AG09309 (cell line): ENCODE measurements at places on chromosomes 16 and 17.
A peak's percentile ranks its signal among the peaks of the same experiment; 100 is the strongest.

- no peak for DNase-seq
Observed at GRCh38 chr16:23104032-23104955, 45.0 kb downstream of the USP31 start.

- no peak for DNase-seq
Observed at GRCh38 chr16:48004141-48004695, 151.6 kb downstream of the ABCC12 start.

GRCh38 chr17:17151055-17151454, 55.1 kb downstream of the PLD6 start:
- peak; percentile 75 for DNase-seq

GRCh38 chr16:27433636-27434035, 31.7 kb downstream of the IL21R start:
- no peak for DNase-seq

GRCh38 chr16:79348521-79349306, 251.8 kb downstream of the MAF start:
- DNase-seq = no peak

- DNase-seq = no peak
Observed at GRCh38 chr17:19388791-19389785, 2.1 kb upstream of the MFAP4 start.

DNA sequence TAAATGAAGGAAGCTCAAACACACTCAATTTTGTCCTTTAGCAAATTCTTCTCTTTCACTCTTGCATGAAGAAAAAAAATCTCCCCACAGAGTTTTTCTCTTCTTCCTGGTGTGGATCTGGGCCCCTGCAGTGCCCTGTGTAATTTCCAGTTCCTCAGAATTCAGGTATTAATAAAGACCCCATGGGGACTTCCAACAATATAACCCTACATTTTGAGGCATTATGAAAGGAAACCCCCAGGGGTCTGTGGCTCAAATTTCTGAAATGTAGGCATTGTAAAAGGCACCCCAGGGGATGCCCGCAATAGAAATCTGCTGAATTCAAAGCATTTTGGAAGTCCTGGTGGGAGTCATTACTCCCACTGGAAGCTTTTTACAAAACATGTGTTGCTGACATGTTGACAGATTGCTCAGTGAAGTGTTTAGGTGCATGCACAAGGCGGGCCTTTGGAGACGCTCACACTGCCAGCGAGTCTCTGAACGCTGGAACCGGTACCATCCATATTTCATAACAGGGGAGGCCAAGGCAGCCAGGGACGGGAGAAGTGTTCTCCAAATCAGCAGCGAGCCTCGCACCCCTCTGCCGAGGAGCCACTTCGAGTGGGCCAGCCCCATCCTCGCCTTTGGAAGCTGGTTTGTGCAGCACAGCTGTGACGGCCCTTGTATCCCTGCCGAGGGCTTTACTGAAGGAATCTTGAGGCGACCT, 154.0 kb downstream of the ZNF423 start:
- peak; percentile 4 for DNase-seq

DNA sequence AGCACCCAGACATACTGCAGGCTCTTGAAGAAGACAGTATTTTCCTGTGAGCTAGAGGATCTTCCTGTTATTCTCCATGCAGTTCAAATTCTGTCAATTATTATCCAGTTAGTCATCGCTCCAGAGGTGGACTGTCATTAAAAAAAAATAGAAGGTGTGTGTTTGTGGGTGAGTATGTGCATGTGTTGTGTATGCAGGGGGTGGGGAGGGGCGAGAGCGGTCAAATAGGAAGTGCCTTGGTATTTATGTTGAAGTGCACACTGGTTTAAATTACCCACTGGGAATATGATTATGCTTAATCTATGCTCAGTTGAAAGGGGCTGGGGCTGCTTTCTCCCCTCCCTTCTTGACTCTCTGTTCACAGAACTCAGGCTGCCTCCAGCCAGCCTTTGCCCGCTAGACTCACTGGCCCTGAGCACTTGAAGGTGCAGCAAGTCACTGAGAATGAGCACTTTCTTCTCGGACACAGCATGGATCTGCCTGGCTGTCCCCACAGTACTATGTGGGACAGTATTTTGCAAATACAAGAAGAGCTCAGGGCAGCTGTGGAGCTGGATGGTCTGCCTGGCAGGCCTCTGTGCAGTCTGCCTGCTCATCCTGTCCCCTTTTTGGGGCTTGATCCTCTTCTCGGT, at the start of gene HSD17B2:
Gene HSD17B2 (plus strand): TSS at position 273 of the 632 bp plus-strand sequence. CDS start 172 bp downstream, at position 445.
- DNase-seq = no peak

DNA sequence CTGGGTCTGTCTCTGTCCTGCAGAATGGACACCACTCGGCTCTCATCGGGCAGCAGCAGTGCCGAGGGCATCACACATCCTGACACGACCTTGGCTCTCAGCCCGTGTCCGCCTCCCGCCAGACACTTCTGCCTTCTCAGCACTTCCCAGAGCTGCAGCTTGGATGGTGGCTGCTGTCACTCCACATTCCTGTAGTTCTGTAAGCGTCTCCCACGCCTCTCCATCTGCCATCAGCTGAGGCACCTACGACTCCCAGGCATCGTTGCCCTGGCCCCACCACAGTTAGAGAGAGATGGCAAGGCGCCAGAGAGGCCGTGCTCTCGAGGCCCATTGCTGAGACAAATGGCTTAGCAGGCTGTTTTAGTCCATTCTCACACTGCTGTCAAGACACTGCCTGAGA, 195.9 kb upstream of the CHMP6 start:
- DNase-seq = no peak

- no peak for DNase-seq
Observed at GRCh38 chr16:85179344-85180046, 67.2 kb upstream of the CIBAR2 start.

DNA sequence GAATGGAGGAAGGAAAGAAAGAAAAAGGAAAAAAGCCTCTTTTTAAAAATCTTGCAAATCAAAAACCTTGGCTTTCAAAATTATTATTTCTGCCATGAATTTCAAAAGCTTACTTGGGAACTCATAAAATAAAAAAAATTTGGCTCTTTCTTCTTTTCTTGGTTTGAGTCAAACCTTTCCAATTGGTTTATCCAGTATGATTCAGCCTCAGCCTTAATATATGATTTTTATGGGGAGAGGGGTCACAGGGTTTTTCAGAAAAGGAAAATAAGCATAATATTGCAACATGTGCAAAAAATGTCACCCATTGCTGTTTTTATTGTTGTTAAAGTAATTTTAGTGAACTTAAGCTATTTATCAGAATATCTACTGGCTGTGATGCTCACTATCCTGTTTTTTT, 31.2 kb upstream of the HAPSTR1 start:
- no peak for DNase-seq

DNA sequence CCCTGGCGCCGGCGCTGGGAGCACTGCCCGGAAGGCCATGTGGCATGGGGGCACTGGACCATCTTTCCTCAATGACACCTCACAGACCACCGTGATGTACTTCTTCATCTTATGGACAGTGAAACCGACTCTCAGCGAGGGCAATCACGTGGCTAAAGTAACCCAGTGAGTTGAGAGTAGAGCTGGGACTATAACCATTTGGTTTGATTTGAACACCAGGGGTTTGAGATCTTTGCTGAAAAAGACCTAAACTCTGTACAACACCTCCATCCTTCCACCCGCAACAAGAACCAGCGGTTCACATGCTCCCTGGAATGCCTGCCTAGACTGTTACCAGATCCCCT, 3.3 kb downstream of the ITGA2B start:
- DNase-seq = no peak

- no peak for DNase-seq
Observed at GRCh38 chr16:84087466-84088151, 29.1 kb downstream of the MBTPS1 start.

- no peak for DNase-seq
Observed at GRCh38 chr16:71781741-71782140, 26.9 kb downstream of the AP1G1 start.

GRCh38 chr16:75761108-75761507, 34.8 kb upstream of the CPHXL start:
- no peak for DNase-seq

- DNase-seq = no peak
Observed at GRCh38 chr16:27385398-27385797, 16.6 kb upstream of the IL21R start.

DNA sequence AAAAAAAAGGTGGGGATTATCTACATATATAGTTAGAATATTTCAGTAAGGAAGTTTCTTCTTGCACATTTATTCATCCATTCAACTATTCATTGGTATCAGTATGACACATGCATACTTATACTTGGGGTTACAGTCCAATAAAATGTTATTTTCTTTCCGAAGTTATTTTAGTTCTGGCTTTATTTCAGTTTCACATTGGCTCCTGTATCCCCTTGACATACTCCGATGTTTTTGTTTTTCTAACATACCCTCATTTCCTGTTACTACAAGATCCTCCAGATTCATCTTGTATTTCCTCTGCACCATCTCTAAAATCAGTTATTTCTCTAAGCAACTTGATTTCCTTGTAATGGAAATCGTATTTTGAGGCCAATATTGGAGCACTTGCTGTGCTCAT, 435.5 kb upstream of the MON1B start:
- DNase-seq = no peak

DNA sequence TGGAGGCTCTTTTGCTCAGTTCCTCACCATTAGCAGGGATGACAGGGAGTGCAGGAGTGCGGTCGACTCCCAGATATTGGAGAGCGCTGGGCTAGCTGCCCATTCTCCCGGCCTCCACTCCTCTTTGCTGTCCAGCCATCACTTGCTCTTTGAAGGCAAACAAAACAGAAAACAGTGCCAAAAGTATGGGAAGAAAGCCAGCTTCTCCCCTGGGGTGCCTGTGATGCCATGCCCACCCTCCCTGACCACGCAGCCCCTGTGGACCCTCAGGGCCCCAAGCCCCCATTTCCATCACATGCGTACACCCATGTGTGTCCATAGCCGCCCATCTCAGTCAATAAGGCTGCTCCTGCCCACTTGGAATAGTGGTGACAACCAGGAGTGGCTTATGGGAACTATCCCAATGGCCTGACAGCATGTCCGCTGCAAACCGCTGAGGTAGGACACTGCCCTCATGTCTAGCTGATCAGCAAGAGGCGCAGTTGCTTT, 30.0 kb downstream of the MAPT start:
- no peak for DNase-seq

GRCh38 chr17:75153780-75154194, 525 bp downstream of the JPT1 start:
- no peak for DNase-seq

DNA sequence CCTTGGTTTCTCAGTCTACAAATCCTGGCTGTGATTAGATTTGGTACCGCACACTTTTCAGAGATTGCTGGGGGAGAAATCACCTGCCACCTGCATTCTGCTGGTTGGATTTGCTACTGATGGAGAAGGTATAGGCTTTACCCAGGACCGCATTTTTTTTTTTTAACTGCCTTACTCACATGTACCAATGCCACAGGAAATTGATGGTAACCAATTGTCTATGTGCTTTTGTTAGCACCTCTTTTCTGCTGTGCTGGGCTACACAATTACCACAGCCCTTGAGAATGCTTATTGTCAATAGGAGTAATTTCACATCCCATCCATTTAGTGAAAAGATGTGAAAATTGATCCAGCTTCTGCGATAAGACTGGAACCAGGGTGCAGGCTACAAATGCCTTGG, 74.4 kb upstream of the TANC2 start:
- no peak for DNase-seq

GRCh38 chr17:57739402-57740234, 5.5 kb downstream of the CCDC182 start:
- no peak for DNase-seq

- DNase-seq = peak; percentile 28
Observed at GRCh38 chr16:82192665-82193064, 22.6 kb upstream of the MPHOSPH6 start.

DNA sequence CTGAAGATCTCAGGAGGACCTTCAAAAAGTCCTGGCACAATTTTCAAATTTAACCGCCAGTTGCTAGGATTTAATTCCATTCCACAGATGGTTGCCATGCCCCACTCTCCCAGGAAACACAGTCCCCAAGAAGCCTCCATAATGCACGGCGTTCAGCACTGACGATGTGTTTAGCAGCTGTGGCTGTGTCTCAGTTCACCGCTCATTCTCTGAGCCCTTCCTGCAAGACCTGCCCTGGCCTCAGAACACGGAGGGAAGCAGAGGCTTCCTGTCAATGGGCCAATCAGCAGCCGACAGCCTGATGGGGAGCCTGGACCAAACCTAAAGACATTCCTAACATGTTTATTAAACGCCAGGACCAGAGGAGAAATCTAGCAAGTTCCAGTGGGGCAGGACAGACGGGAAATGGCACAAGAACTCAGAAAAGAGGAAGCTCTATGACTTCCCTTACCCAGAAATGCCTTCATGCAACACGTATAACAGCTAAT, 4.9 kb downstream of the MYLK3 start:
- no peak for DNase-seq

- DNase-seq = no peak
Observed at GRCh38 chr16:59249011-59249410, 514.9 kb upstream of the GOT2 start.

DNA sequence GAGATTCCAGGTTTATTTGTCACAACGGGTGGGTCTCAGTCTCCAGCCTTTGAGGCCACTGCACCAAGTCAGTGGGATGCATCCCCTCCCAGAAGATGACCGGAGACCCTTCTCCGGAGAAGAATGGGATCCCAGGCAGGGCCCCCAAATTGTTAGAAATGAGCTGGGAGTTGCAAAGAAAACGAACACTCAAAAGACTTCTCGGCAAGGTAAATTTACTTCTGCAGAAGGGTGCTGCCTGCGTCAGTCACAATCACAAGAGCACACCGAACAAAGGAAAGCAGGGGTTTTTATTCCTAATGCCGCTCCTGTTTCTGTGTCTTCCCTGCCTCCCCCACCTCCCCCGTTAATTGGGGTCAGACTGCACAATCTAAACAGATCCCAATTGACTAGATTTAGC, 61.4 kb downstream of the ATF7IP2 start:
- no peak for DNase-seq

DNA sequence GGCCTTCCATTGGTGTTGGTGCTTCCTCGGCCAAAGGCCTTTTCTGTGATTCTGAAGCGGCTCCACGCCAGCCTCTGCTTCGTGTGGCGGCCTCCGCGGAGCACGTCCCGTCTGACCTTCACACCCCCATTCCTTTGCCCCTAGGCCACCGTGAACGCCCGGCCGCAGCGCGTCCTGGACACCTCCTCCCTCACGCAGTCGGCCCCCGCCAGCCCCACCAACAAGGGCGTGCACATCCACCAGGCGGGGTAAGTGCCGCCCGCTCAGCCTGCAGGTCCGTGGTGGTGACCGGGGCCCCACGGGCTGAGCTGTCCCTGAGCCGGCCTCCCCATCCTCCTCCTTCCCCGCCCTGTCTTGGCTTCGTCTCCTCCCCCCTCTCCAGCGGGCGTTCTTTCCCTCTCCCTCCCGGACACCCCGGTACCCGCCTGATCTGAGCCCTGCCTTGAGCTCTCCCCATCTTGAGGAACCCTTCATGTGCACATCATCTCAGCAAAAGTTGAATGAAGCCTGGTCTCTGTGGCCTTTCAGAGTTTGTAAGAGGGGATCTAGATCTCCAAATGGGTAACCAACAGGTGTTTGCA, 69.0 kb upstream of the CHMP6 start:
- no peak for DNase-seq
